ENCODE measurements at places on chromosomes 6 and 20.

DNA sequence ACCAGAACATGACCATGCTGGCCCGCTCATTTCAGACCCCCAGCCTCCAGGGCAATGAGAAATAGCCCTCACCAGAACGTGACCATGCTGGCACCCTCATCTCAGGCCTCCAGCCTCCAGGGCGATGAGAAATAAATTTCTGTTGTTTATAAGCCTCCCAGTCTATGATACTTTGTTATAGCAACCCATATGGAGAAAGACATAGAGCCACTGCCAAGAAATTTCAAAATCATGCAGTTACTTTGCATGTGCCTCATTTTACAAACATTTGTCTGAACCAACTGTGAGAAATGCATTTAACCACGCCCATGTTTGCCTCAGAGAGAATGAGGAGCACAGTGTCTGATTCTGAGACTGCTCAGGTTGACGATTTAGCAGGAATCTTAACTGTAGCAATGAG lies 15.5 kb downstream of the CYP39A1 start:
- no peak for DNase-seq

- DNase-seq, result no peak
Measured at GRCh38 chr6:159487636-159488035, 205.4 kb downstream of the SOD2 start.

- peak; percentile 54 for DNase-seq
Measured at GRCh38 chr6:134177753-134178160, 125.3 kb upstream of the SLC2A12 start.

DNA sequence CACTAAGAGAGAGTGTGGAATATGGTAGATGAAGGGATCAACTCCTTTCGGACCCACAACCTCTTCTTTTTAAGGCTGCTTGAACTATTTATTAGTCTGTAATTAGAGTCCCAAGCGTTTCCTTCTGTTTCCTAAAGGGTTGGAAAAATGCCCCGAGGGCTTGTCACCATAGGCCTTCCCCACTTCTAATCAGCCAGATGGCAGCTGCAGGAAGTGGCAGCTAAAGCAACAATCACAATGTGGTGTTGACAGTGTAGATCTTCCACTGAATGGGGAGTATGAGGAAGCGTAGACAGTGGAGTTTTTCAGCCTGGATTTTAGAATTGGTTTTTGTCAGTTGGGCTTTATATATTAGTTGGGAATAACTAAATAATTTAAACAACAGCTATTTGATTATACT lies 40.6 kb downstream of the SLC35D3 start:
- DNase-seq, result peak; percentile 99

GRCh38 chr20:49471397-49471796 lies 11.1 kb downstream of the KCNB1 start:
- DNase-seq, result no peak

- no peak for DNase-seq
Measured at GRCh38 chr6:213284-213683, 79.0 kb upstream of the DUSP22 start.

DNA sequence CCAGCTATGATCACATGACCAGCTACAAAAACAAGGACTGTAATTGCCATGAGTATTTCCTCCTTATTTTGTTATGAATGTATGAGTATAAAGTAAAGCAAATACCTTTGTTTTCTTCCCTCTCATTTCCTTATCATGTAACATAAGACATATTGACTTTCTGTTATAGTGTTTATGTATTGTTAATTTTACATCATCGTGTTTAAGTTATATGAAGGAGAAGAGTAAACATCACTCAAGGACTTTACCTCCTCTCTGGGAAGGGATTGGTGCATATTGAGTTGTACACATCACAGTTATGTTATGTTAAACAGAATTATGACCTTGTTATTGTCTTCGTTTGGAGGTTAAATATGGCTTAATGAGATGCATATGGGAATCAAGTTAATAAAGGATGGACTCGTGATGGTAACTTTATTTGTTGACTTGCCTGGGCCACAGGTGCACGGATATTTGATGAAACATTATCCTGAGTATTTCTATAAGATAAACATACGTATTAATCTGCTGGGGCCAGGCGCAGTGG lies 57.3 kb upstream of the CNKSR3 start:
- peak; percentile 96 for DNase-seq

- DNase-seq, result no peak
Measured at GRCh38 chr6:149362289-149362688, 37.8 kb upstream of the SUMO4 start.

DNA sequence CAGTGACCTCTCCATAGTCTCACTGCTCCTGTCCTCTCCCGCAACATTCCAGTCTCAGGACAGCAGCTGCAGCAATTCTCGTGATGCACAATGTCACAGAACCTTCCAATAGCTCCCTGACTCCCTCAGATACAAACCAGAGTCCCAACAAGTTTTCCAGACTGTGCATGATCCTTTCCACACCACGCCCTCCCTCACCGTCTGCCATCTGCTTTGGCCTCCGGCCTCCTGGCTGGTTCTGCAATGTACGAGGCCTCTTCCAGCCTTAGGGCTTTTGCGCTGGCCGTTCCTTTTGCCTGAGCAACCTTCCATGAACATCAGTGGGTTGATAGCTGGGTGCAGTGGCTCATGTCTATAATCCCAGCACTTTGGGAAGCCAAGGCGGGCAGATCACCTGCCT lies 9.6 kb downstream of the FNDC1 start:
- no peak for DNase-seq

DNA sequence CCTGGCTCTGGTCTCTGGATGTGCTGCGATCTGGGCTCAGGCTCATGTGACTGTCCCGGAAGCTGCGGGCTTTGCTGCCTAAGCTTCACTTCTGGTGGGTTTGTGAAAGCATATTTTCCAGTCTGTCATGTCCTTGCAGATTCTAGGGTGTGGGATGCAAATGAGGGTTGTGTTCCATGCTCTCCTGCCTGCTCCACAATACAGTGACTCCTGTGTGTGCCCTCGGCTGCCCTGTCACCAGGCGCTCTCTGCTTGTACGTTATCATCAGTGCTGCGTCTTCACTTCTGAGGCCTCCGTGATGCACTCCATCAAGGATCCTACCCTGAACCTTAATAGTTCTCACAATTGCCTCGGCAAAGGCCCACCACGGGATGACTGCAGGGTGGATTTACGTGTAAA lies 84.2 kb downstream of the TTLL2 start:
- DNase-seq, result no peak

GRCh38 chr6:156126535-156126934 lies 650.6 kb upstream of the ARID1B start:
- no peak for DNase-seq

DNA sequence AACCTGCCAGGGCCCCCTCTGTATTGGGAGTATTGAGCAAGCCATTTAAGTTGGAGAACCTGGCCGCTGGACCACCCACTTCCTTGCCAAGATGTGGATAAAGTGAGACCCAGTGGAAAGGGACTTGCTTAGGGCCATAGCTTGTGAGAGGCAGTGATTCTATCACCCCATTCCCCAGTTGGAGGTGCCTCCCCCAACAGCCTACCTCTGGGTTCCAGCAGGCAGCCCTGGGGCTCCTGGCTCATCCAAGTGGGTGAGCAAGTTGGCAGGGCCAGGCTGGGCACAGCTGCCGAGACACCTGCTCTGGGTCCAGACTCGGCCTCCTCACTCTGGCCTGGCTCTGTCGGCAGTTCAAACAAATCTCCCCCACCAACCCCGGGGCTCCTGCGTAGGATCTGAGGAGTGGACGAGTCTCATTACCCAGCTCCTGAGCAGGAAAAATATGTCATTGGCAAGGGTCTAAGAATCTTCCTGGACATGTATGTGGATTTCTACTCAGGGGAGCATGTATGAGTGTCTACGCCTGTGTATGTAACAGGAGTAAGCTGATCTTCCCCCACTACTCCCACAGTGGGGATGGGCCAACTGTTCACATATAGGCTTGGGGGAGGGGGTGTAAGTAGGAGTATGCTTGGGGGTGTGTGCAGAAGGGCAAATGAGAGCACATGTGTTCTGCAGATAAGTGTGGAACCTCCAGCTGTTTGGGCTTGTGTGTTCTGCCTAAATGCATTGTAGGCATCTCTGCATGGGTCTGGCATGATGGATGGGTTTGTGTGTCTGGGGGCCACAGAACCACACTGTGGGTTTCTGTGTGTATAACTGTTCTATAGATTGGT lies 1.9 kb downstream of the ID1 start:
- peak; percentile 98 for DNase-seq

GRCh38 chr6:18121580-18122127 lies 823 bp downstream of the NHLRC1 start:
- DNase-seq, result peak; percentile 22

DNA sequence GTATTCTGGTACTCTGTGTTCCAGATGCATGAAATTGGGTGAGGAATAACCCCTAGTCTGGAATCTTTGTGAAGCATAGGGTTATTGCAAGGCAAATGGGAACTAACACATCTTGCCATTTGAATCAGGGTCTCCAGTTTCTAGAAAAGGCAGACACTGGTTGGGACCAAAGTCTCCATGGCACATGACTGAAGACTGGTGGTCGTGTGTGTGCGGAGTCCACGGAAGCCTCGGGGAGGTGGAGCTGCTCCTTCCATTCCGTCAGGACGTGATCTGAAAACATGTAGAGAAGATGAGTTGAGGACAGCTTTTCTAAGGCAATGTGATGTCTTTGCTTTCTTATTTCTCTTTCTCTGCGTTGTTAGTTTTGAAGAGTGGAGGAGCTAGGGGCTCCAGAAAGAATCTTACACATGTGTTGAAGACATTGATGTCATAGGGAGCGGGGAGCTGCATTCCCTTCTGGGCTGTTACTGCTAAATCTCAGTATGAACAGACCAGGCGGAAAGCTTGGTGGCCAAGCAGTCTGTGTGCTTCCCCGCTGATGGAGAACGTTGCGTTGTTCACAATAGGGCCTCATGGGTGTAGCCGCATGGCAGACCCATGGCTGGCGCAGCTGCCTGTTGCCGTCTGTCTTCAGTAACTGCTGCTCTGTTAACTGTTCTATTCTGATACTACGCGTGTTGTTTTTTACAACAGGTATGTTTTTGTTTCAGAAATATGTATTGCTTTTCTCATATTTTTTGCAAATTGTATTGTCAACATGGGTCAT lies 4.8 kb upstream of the SLC17A9 start:
- DNase-seq, result no peak

DNA sequence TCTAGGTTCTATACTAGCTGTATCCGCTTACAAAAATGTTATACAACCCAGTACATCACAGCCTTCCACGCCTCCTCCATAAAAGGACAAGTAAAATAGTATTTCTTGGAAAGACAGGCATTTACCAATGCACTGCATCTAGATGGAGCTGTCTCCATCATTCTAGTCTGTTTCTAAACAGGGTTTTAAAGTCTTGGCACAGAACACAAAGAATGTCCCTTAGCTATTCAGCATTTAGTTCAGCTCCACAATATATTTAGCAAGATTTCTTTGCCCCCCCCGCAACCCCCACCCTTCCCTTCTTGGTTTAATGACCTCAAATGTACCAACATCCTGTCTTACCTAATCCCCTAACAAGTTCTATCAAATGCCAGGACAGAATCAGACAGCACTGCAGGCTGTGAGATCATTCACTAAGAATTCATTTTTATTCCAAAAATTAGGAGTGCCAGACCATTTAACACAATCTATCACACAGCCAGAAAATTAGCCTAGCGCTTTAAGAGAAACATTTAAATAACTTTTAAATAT lies 198.6 kb downstream of the BACH2 start:
- no peak for DNase-seq

DNA sequence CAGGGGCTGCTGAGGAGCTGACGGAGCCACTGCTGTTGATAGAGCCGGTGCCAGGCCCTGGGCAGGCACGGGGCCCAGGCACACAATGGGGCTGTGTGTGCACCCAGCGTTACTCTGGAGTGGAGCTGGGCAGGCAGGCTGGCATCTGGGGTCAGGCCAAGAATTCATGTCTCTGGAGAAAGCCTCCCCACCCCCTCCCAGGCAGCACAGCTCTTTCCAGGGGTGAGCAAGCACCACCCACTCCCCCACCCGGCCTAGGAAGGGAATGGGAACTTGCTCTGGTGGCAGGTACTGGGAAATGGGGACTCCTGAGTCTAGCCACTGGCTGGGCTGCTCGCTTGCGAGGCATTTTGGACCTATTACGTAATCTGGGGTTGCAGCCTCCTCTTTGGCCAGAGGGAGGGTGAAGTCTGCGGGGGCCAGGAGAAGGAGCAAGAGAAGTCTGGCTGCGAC lies 22.7 kb downstream of the TFEB start:
- DNase-seq, result no peak

DNA sequence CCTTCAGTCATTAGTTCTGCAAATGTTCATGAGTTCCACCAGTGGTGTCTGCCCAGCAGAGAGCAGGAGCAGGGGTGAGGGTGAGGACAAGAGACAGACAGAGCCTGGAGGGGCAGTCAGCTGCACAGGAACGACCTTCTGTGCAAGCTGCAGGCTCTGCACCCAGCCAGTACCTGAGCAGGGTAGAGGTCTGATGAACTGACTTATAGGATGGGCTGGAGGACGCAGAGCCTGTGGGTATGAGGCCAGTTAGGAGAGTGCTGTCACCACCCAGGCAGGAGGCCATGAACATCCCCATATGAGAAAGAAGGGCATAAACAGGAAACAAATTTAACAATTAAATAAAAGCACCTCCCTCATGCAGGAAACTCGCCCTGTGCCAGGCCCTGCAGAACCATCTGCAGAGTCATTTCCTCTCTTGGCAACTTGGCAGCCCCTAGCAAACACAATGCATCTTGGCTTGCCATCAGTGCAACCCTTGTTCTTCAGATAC lies 17.9 kb downstream of the C6orf15 start:
- peak; percentile 25 for DNase-seq

Data from NCI-H69 (cell line).